ENCODE measurements at places on chromosomes 7 and 10.

DNA sequence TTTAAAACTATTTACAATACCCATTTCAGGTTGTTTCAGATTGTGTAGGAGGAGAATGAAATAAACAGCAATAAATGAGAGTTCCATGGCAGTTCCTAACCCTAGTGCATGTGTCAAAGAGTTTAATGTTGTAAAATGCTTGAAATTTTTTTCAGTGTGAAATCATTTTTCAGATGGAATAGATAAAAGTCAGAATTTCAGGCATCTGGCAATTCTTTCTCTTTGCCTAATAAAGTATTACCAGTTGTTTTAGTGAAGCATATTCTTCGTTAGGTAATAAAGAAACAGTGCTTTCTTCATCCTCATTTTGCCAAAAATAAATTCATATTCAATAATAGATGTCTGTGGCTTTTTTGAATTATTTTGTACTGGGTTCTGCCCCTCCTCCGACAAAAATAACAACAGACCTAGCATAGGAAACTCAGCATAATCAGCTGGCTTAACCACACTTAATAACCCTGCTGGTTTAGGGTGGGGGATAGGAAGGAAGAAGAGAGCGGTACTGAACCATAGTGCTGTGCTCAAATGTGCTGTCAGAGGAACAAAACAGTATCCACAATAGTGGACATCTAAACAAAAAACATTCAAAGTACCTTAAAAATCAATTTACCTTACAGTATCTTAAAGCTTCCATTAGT lies 39.1 kb downstream of the MINDY3 start:
- no peak for DNase-seq

DNA sequence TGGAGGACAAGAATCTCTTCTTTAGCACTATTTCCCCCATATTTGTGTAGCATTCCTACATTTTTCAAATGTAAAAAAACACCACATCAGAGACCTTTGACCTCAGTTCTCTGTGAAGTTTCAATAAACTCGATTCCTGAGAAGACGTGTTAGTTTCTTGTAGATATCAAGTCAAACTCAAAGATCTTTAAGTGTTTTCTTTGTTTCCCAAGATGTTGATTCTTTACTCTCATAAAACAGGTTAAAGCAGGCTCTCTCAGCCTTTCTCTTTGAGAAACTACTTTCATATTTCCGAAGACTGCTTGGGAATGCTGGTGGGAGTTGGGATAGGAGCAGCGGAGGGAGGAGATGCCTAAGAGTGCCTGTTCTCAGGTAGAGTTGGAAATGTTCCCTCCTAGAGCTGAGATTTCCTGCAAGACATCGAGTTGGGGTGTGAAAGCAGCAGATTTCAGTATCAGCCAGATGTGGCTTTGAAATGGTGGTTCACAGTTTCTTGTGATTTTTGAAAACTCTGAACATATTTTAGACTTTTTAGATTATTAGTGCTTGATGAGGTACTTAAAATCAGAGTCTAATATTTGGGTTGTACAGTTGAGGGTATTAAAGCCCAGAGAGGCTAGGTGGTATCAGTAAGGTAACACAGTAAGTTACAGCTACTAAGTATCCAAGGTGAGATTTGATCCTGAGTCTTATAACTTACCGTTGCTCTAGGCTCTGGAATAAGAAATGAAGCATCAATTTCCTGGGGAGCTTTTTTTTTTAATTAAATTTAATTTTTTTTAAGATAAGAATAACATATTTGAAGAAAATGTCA lies 13.9 kb downstream of the ADK start:
- DNase-seq, result no peak

DNA sequence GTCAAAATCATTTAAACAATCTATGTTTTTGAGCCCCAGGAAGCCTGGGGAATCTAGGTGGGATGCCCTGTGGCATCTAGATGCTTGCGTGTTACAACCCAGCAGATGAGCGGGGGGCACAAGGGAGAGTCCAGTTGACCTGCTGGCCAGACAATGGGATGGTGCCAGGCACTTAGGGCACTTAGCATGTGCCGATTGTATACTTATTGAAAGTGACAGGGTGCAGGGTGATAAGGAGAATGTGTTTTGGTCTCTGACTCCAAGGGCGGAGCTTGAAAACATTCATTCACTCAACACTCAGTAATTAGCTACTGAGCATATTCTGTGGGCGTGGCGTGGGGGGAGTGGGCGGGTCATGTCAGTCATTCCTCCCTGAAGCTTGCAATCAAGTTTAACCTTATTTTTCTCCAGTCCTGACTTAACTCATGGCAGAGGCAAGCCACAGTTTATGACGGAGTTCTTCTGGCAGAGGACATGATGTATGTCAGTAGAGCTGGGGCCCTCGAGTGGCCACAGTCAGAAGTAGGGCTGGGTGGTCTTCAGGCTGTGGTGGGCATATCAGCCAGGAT lies 115.1 kb downstream of the PRKCQ start:
- DNase-seq, result no peak

DNA sequence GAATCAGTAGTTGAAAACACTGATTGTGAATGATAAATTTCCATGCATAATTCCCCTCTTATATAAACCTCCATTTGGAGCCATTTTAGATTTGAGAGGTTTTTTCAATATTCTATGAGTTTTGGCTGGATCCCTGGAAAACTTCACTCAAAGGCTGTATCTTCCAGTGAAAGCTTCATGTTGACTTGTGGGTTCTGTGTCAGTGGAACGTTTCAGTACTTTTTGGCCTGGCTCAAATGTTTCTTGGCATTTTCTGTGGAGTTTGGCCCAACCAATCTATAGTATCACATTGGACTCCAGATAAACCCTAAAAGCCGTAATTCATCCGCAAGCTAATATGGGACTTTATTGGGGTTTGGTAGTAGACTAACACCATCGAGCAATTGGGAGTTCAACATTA lies 172.6 kb upstream of the PRPS1L1 start:
- DNase-seq, result no peak

- DNase-seq, result no peak
Measured at GRCh38 chr7:93242106-93242505, 9.9 kb downstream of the VPS50 start.

GRCh38 chr10:128274938-128275337 lies 148.7 kb upstream of the MKI67 start:
- DNase-seq, result no peak
